Left ventricle myocardium inferior (tissue), 1 donor: ENCODE measurements at places on chromosomes 6 and 20. TPM values are rescaled to one million over a fixed set of nuclear protein-coding genes. Genes with fewer than 3 reads are reported as not detected.

The BCAS1 gene
- total RNA-seq = not detected

DNA sequence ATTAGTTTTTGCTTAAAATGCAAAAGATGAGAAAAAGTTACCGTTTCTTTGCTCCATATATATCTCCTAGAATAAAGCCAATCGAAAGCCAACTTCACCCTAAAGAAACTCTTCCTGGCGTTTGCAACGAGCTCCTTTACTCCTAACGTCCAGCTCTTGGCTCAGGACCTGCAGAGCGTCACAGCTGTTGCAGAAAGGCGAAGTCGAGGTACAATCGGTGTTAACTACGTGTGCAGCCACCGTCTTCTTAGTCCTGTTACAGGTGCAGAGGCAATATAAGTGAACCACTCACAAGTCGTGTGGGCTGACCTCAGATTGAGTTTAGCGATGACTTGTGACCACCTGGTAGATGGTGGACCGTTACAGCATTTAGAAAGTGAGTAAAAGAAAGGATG is 113.1 kb downstream of the TRIM27 start:
- no peak for DNase-seq

The HNF4A gene
- total RNA-seq = not detected

GRCh38 chr6:53703047-53703446 is 37.5 kb upstream of the KLHL31 start:
- DNase-seq = no peak

DNA sequence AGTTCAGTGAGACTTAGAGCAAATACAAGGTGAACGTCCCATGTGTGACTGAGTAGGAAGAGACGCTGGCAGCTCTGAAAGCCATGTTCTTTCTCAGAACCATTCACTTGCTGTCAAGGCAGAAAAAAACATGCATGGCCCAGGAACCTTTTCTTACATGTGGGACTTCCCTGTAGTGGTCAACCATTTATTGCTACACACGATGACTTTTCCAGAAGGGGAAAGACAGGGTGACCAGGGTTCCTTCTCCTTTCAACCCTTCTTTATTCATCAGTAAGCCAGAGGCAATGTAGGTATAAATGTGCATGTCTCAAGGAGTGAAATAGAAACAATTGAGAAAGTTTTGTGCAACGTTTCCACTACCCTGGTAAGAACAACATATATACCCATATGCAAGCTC is 189.0 kb downstream of the NFATC2 start:
- no peak for DNase-seq

The LY6G6C gene
- total RNA-seq = not detected

GRCh38 chr6:52157301-52157941 is 28.8 kb upstream of the IL17A start:
- no peak for DNase-seq

DNA sequence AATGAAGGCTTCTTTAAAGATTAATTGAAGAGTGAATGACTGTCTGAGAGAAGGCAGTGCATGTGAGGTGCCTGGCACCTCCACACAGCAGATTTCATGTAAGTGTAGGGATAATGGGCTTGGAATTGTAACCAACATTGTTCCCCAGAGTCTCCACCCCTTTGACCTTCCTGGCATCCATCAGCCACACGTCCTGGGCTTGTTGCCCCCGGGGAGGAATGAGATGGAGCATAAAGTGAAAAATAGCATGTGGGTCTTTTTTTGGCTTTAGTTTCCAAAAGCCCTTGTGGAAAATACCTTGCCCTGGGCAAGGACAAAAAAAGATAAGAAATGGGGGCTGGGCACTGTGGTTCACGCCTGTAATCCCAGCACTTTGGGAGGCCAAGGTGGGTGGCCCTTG is 242.2 kb upstream of the ECI2 start:
- no peak for DNase-seq

- DNase-seq = no peak
These were observed 28.7 kb upstream of the MAS1 start for GRCh38 chr6:159862103-159862502.

GRCh38 chr6:150119173-150119572 is 23.7 kb upstream of the PPP1R14C start:
- no peak for DNase-seq

- no peak for DNase-seq
These were observed 67.7 kb downstream of the RREB1 start for GRCh38 chr6:7175462-7175861.

DNA sequence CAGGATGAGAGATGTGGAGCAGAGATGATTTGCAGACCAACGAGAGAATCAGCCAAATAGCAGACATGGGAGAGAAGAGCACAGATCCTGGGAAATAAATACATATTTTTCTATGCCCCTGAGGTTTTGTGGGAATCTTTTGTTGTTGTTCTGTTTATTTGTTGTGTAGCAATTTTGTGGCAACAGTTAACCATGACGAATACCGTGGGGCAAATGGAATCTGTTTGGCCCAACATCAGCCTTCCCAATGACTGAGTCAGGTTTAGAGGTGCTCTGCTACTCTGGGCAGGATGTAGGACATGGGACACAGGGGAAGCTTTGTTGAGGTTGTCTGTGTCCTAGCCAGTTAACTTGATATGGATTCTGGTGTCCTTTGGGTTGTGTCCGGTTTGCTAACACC is 7.9 kb upstream of the SLC2A10 start:
- no peak for DNase-seq

The PNRC1 gene
- 180 TPM for total RNA-seq

The IL17F gene
- not detected for total RNA-seq

DNA sequence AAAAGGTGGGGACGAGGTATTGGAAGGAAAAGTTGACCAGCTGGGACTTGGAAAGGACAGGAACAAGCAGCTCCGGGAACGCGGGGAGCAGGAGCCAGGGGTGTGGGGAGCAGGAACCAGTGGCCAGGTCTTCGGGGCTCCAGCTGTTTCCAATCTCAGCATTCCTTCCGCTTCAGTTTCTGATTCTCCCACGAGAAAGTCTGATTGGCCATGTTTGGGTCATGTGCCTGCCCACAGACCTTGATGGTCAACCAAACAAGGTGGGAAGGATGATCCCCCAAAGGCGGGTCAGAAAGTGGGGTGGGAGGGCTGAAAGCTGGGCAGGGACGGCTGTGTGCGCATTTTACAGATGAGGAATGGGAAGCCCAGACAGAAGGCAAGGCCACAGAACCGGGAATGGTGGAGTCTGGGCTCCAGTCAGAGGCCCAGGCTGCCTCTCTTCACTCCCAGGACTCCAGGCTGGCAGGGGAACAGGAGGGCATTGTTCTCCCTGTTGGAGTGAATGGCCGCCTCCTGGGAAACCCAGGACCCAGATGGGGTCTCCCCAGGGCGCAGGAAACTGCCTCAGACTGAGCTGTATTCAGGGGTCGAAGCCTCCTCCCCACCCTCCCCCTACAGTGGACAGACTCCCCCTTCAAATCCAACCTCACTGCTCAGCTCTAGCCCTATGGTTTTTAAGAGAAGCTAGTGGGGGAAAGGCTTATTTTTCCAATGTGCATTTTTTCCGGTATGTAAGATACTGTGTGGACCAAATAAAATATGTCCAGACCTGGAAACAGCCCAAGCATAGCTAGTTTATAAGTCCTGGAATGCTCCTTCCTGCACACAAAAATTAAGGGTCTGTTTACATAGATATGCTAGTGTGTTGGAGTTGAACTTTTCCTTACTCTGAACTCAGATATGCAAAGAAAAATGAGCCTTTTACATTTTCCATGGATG is 12.2 kb upstream of the PTGIS start:
- DNase-seq = peak; percentile 68

DNA sequence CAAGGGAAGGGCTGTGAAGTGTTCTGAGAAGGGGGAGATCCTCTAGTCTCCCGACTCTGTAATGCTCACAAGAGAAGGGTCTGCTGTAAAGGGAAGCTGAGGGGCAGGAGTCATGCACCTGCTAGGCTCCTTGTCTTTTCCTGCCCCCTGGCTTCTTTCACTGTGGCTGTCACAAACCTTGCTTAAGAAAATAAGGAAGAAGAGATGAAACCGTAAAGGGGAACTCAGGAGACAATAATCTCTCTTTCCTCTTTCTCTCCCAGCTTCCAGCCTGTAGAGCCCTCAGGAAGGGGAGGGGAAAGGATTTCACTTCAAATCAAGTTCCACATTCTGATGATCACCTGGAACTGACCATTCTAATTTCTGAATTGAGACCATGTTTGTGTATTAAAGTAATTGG is 26.3 kb downstream of the SLC13A3 start:
- no peak for DNase-seq

DNA sequence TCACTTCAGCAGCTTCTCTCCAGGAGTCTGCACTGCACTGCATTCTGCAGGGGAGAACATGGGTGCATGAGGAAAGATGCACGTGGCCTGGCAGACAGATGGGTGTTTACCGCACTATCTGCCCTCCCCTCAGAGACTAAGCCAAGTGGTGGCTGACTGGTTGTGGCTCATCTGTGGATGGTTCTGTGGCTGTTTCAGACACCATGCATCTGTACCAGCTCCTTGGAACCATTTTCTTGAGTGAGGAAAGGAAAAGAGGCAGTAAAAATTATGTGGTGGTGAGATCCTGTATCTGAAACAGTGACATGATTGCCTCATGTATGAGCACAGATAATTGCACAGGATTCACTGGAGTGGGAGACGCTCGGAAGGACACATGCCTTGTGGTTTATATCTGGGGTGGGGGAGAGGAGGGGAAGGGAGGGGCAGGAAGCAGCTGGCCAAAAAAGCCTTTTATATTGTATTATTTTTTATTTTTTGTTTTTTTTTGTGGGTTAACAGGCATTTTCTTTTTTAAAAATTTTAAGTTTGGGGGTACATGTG is 161.7 kb downstream of the ERMARD start:
- no peak for DNase-seq
